Foreskin fibroblast (primary cell): ENCODE measurements at places on chromosomes 11 and 22.
A peak's percentile ranks its signal among the peaks of the same experiment; 100 is the strongest.

DNA sequence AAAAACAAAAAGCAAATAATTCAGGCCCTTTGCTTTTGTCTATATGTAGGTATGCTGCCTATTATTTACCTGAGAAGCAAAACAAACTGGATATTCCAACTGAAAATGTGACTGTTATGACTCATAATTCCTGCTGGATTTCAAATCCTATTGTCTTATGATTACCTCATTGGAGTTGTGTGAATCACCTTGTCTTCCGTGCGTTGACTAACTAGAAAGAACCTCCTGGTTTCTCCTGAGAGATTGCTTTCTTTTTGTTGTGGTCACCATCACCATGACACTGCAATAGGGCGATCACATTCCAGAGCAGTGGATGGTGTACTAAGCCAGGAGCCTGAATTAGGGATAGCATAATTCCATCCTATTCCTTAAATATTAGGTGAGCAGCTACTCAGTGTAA, 23.0 kb upstream of the EXPH5 start:
- peak; percentile 45 for DNase-seq

DNA sequence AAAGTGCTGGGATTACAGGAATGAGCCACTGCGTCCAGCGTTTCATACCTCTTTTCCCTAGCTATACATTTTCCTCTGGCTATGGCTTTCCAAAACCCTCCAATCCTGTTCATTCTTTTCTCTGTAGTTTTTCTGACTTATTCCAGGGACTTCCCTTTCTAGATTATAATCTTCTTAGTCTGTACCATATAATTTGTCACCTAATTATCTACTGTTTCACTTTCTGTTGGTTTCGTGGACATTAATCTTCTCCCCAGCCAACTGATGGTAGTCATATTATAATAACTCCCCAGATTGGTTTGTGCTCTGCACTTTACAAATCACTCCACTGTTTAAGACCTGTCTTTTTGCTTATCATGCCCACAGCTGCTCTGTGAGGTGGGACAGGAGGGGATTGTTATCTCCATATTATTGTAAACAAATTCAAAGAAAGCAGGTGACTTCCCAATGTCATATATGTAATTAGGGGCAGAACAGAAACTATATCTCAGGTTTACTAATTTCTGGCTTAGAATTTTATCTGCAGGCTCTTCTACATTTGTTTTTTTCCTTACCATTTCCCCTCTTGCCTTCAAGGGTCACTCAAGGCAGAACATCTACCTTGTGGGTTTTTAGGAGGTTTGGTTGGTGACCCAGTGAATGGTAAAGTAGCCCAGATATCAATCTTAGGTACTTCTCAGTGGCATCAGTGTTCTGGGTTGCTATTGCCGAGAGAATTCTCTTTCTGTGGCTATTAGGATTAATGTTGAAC, 23.9 kb downstream of the STIM1 start:
- no peak for DNase-seq

- DNase-seq: no peak
These were observed 22.3 kb upstream of the OR5B21 start for GRCh38 chr11:58530236-58530635.

- no peak for DNase-seq
These were observed 14.0 kb downstream of the EP300 start for GRCh38 chr22:41106122-41106968.

- no peak for DNase-seq
These were observed 2.3 kb upstream of the ACR start for GRCh38 chr22:50735739-50736030.

DNA sequence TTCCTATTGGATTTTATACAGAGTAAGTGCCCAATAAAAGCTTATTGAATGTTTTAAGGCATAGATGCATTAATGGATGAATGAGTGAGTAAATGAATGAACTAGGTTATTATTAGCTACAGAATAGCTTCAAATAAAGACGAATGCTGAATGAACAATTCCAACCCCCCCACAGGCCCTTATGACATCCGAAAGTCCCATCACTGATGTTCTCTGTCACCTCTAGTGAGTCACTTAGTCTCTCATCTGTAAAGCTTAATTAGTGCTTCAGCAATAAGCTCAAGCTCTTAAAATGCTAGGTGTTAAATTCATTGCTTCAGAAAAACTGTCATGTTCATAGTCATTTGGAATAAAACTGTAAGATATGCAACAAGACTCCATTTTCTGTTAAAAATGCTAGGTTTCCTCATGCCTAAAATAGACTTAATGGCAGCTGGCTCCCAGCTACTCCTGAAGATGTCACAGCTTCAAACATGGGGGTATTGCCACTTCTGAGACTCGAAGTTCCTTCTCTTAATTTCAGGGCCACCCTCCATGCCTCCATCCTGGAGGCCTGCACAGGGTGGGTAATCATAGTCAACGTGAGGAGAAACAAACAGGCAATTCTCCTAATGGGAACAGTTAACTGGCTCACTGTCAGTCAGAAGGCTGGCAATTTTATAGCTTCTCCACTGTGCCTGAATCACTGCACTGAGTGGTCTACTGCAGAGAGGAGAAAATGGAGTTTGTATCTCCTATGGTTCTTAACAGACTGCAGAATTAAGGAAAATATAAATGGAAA, 355.0 kb upstream of the CTSC start:
- no peak for DNase-seq

GRCh38 chr11:85044911-85045310, 582.2 kb downstream of the DLG2 start:
- DNase-seq: no peak

GRCh38 chr11:57899378-57899777, 124.3 kb upstream of the OR9Q1 start:
- DNase-seq: no peak

GRCh38 chr11:98725471-98725870, 295.3 kb upstream of the CNTN5 start:
- no peak for DNase-seq

GRCh38 chr11:12157241-12157661, 46.9 kb downstream of the MICAL2 start:
- peak; percentile 78 for DNase-seq

DNA sequence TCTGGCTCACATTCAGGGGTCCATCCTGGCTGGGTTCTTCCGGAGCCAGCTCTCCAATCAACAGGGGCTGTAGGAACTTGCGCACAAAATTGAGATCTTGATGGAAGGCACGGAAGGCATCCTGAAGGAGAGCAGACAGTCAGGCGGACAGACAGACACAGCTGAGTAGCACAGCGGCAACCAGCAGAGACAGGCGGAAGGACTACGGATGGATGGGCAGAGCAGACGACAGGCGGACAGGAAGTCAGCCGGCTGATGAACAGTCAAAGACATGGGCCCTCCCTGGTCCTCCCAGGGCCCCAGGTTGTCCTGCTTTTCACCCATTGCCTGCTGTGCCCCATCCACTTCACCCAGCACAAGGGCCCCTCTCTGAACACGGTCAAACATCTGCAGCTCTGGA, 11.3 kb downstream of the FADS3 start:
- DNase-seq: no peak

GRCh38 chr11:44561275-44561805, 4.1 kb upstream of the CD82 start:
- no peak for DNase-seq

- DNase-seq: peak; percentile 62
These were observed 2.6 kb downstream of the TBC1D10A start for GRCh38 chr22:30324014-30324730.

GRCh38 chr11:117414724-117415123, 87.1 kb downstream of the CEP164 start:
- no peak for DNase-seq

DNA sequence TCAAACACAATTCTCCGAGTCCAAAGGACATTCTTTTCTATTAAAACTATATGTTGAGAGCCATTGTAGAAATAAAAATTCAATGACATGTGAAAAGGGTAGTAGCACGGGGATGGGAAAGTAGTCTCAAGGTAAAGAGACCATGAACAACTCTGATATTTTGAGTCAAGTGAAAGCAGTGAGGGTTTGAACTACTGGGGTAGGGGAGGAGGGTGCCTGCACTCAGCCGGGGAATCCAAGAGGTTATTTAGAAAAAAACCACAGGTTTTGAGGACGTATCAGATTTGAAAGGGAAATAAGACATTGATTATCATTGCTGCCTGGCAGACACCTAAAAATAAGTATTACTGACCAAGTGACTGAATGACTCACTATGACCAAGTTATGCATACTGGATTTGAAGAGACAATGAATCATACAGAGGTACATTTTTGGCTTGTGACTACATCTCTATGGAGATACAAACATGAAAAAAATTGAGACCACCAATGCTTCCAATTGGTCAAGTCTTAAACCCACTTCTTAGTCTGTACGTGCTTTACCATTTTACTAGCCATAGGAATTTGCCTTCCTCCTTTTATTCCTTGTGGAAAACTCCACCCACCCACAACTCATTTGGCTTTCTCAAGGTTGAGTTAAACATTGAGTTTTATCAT, 2.2 kb upstream of the OR52H1 start:
- DNase-seq: peak; percentile 79

- peak; percentile 98 for DNase-seq
These were observed 1.4 kb downstream of the PLXNB2 start for GRCh38 chr22:50305923-50306566.

DNA sequence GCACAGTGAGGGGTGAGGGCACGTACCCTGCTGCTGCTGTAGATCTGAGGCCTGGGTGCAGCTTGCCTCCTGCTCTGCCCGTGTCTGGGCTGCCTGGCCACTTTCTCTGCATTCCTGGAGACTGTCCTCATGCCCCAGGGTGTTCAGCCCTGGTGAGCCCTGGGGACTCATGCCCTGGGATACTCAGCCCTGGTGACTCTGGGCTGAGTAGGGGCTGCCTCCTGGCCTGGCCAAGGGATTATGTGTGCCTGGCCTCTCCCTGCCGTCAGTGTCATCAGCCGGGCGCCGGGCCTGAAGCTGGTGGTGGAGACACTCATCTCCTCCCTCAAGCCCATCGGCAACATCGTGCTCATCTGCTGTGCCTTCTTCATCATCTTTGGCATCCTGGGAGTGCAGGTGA, 94.7 kb downstream of the CACNA1I start:
- DNase-seq: no peak

DNA sequence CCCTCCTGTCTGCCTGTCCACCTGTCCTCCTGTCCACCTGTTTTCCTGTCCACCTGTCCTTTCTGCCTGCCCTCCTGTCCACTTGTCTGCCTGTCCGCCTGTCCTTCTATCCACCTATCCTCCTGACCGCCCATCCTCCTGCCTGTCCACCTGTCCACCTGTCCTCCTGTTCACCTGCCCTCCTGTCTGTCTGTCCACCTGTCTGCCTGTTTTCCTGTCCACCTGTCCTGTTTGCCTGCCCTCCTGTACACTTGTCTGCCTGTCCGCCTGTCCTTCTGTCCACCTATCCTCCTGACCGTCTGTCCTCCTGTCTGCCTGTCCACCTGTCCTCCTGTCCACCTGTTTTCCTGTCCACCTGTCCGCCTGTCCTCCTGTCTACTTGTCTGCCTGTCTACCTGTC, 682.8 kb downstream of the TBC1D22A start:
- DNase-seq: no peak

DNA sequence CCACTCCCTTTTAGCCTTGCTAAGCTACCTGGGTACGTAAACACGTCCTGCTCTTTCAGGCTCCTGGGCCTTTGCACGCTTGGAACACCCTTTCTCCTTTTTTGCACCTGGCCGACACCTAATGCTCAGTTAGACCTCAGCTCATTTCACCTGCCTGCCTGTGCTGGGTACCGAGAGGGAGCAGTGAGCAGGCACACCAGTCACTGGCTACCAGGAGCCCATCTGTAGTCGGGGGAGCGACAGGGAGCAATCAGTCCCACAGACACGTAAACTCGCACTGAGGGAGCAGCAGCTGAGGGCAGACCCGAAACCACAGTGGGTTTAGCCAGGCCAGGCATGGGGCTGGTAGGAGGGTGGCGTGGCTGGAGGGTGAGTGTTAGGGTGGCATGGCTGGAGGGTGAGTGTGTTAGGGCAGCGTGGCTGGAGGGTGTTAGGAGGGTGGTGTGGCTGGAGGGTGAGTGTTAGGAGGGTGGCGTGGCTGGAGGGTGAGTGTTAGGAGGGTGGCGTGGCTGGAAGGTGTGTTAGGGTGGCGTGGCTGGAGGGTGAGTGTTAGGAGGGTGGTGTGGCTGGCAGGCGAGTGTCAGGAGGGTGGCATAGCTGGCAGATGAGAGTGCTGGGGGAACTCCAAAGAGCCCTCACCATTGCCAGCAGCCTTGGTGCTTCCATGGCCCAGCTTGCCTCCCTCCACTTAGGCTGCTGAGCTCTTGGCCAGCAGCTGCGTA, 6.4 kb upstream of the GTSE1 start:
- no peak for DNase-seq

DNA sequence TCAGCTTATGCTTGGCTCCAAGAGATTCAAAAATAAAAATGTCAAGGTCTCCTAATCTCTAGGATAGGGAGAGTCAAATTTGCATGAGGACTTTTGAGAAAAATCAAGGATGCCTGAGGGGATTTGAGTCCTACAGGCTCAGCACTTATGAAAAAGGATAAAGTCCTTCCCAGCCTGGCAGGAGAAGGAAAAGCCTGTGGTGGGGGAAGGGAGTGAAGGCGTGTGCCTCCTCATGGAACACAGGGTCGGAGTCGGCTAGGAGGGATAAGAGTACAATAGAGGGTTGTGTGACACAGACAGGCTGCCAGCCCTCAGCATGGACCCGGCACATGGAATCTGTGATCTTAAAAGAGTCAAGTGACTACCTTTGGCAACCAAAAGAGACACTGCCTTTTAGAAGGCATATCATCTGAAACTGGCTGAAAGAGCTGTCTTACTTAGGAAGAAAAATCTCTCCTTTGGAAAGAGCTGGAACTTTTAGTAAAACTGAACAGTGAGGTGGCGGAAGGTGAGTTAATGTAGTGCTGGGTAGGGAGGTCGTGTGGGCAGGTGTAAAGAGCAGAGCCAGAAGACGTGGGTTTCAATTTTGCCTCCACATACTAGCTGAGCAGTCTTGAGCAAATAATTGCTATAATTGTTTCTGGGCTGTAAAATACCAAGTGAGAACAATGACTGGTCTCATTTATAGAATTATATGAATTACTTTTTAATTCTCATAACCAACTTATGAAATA, 58.8 kb upstream of the RDX start:
- no peak for DNase-seq

DNA sequence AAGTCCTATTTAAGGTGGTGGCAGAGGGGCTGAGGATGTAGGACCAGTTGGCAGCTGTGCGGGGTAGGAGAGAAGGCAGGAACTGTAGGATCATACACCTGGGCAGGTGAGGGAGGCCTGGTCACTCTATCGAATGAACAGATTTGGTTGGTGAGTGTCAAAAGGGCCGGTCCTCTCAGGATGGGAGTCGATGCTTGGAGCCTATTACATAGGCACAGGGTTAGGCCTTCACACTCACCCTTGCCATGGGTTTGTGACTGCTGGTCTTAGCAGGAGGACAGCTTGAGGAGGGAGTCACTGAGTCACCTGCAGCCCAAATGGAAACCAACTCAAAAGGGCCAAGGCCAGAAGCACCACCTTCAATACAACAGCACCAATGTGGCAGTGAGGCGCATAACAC, 80.2 kb upstream of the NARS2 start:
- no peak for DNase-seq

- DNase-seq: no peak
These were observed 162.9 kb downstream of the DLG2 start for GRCh38 chr11:85464283-85464682.

GRCh38 chr11:73137262-73137943, 4.7 kb downstream of the FCHSD2 start:
- DNase-seq: no peak
